Colonic mucosa (tissue), 4 donors: ENCODE measurements at places on chromosomes 7 and 10.

GRCh38 chr7:131691454-131692130 lies 135.2 kb upstream of the PODXL start:
- DNase-seq: no peak
- H3K27ac ChIP-seq: no peak overlapping the region
- H3K4me1 ChIP-seq: no peaks in the 10 kb centered on the region
- H3K4me3 ChIP-seq: no peak overlapping the region
- H3K27me3 ChIP-seq: no peaks in the 10 kb centered on the region

GRCh38 chr7:36682102-36682501 lies 42.2 kb downstream of the AOAH start:
- H3K4me1 ChIP-seq: no peaks in the 10 kb centered on the region
- H3K27ac ChIP-seq: no peak overlapping the region
- no peak overlapping the region for H3K4me3 ChIP-seq
- no peaks in the 10 kb centered on the region for H3K27me3 ChIP-seq
- H3K36me3 ChIP-seq: no peaks in the 10 kb centered on the region
- no peak for DNase-seq

DNA sequence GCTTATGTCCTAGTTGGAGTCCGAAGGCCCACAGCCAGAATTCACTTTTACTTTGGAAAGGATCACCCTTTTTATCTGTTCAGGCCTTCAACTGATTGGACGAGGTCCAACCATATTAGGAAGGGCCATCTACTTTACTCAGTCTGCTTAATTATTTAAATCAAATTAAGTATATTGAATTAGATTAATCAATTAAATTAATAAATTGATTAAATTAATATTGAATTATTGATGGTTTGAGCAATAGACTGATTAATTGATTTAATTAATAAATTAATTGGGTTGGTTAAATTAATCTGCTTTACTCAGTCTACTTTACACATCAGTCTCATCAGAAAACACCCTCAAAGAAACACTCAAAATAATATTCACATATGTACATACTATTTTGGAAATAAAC lies 816.9 kb upstream of the POT1 start:
- no peak overlapping the region for H3K4me3 ChIP-seq
- H3K27ac ChIP-seq: no peak overlapping the region
- H3K36me3 ChIP-seq: no peaks in the 10 kb centered on the region
- DNase-seq: no peak
- no peaks in the 10 kb centered on the region for H3K27me3 ChIP-seq

GRCh38 chr7:150341263-150342120 lies at the start of gene RARRES2:
RARRES2 (minus strand) TSS chr7:150341629; CDS start chr7:150340609, 1,020 bp downstream.
- H3K27ac ChIP-seq: peak within 1 kb of the TSS; percentile 65
- H3K27me3 ChIP-seq: no peaks in the 10 kb centered on the region
- H3K4me1 ChIP-seq: peaks cover 19% of the 10 kb centered on the region
- H3K36me3 ChIP-seq: no peaks in the 10 kb centered on the region
- H3K4me3 ChIP-seq: peak within 1 kb of the TSS; percentile 43

GRCh38 chr7:70500261-70500660 lies 631.7 kb upstream of the GALNT17 start:
- H3K4me1 ChIP-seq: no peaks in the 10 kb centered on the region
- H3K4me3 ChIP-seq: no peak overlapping the region
- DNase-seq: no peak
- no peaks in the 10 kb centered on the region for H3K36me3 ChIP-seq
- H3K27ac ChIP-seq: no peak overlapping the region

- no peak overlapping the region for H3K27ac ChIP-seq
- H3K4me3 ChIP-seq: no peak overlapping the region
- no peaks in the 10 kb centered on the region for H3K4me1 ChIP-seq
- no peaks in the 10 kb centered on the region for H3K36me3 ChIP-seq
- H3K27me3 ChIP-seq: no peaks in the 10 kb centered on the region
Measured at GRCh38 chr7:108559253-108559652, 10.3 kb downstream of the THAP5 start.

- DNase-seq: no peak
- H3K4me3 ChIP-seq: no peak overlapping the region
- H3K36me3 ChIP-seq: no peaks in the 10 kb centered on the region
- no peaks in the 10 kb centered on the region for H3K27me3 ChIP-seq
- H3K4me1 ChIP-seq: no peaks in the 10 kb centered on the region
- H3K27ac ChIP-seq: no peak overlapping the region
Measured at GRCh38 chr10:16698461-16698860, 118.8 kb downstream of the RSU1 start.

DNA sequence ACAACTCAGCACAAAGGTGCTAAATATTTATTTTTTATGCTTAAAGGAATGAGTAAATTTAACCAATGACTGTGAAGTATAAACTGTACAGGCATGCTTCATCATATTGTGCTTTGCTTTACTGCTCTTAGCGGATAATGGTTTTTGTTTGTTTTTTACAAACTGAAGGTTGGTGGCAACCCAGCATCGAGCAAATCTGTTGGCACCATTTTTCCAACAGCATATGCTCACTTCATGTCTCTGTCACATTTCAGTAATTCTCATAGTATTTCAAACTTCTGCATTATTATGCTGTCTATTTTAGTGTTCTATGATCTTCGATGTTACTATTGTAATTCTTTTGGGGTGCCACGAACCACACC lies 22.8 kb downstream of the BRAF start:
- no peak overlapping the region for H3K27ac ChIP-seq
- no peak overlapping the region for H3K4me3 ChIP-seq
- H3K27me3 ChIP-seq: no peaks in the 10 kb centered on the region

- H3K4me1 ChIP-seq: no peaks in the 10 kb centered on the region
- no peaks in the 10 kb centered on the region for H3K36me3 ChIP-seq
- H3K4me3 ChIP-seq: no peak overlapping the region
- H3K27ac ChIP-seq: no peak overlapping the region
Measured at GRCh38 chr7:157528785-157529341, 192.1 kb downstream of the DNAJB6 start.

- H3K27ac ChIP-seq: no peak overlapping the region
- no peaks in the 10 kb centered on the region for H3K4me1 ChIP-seq
- no peaks in the 10 kb centered on the region for H3K36me3 ChIP-seq
- H3K4me3 ChIP-seq: no peak overlapping the region
- no peak for DNase-seq
- H3K27me3 ChIP-seq: no peaks in the 10 kb centered on the region
Measured at GRCh38 chr10:73635781-73636180, 5.5 kb downstream of the MYOZ1 start.

DNA sequence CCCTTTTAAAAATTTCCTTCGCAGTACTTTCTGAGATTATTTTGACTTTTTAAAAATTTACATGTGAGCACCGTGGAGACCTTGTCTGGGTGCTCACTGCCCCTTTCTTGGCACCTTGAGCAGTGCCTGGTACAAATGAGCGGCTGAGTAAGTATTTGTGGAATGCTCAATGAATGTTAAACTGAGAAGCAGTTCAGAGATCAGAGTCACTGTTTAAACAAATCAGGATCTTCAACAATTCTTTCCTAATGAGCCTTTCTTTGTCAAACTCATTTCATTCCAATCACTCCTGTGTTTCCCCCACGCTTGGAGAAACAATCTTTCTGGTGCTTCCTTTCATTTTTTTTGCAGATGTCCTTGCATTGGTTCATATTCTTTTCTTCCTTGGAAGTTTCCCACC lies 611.3 kb upstream of the GALNT17 start:
- no peaks in the 10 kb centered on the region for H3K4me1 ChIP-seq
- H3K27me3 ChIP-seq: no peaks in the 10 kb centered on the region
- no peaks in the 10 kb centered on the region for H3K36me3 ChIP-seq
- no peak overlapping the region for H3K4me3 ChIP-seq
- no peak for DNase-seq
